ENCODE measurements at places on chromosomes 12 and 14.

DNA sequence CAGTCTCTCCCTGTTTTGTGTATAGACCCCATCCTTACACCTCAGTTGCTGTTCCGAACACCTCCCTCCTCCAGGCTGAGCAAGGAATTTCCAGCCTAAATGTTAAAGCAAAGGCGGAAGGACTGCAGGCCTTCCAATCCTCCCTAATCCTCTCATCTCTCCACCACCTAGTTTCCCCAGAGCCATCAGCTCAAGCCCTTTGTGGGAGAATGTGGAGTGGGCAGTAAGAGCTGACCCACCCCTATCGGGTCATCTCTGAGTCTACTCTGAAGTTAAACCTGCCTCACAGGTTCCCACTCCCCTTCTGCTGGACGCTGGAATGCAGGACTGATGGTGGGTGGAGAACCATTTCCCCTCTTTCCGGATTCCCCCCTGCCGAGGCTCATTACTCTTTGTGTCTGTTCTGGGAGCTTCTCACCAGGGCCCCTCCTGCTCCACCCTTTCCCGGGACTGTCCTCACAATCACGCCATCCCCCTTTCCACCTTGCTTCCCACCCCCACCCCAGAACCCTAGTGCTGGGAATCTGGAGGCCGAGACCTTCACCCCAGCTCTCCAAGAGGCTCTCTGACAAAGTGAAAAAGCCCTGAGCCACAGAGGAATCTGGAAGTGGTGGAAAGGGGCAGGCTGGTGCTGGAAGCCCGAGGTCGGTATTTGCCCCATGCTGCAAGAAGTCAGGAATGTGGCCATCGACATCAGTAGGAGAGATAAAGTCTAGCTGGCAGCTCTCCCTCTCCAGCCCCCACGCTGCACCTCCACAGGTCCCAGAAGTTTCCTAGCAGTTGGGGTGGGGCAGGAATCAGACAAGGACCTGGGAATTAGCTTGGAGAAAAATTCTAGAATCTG is 3.3 kb upstream of the KRT18 start:
- peaks cover 33% of the 10 kb centered on the region for H3K36me3 ChIP-seq
- peak; percentile 48 for DNase-seq
- H3K4me3 ChIP-seq = peak overlapping the region; percentile 80
- peaks cover 80% of the 10 kb centered on the region for H3K4me1 ChIP-seq
- H3K27me3 ChIP-seq = peaks cover 1% of the 10 kb centered on the region

DNA sequence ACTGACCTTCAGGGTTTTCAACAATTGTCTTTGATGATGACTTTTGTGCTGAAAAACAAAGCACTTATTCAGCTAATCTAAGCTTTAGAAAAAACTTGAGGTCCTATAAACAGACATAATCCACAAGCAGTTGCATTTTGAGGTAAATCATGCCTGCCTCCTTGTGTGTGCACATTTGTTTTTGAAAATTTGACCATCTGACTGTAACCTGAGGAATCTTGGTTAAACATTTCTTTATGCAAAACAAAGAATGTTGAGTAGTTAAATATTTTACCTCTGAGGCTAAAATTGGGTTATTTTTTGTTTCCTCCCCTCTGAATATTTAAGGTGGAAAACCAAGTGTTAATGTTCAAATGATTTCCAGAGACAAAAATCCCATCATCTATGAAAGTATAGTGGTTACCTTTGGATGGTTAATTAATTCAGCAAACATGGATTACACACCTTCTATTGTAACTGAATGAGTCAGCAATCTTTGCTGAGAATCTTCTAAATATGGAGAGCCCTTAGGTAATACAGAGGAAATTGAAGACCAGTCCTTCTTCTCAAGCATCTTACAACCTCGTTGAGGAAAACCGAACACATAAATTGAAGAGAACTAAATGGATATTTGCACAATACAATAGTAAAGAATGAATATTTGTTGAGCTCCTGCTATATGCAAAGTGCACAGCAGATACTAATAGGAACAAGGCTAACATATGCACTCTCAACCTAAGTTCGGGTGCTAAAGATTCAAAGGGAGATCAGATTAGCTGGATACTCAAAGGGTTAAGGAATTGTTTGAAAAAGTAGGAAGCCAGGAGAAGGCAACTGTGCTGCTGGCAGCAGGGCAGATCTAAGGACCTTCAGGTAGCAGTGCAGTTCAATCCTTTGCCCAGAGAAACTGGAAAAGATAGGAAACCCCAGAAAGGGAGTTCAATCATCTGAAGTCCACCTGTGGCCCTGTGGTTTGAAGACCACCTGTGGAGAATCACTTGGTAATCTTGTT is 115.2 kb downstream of the BMP4 start:
- H3K4me3 ChIP-seq = no peak overlapping the region
- no peaks in the 10 kb centered on the region for H3K27me3 ChIP-seq
- peaks cover 35% of the 10 kb centered on the region for H3K4me1 ChIP-seq
- no peak for DNase-seq

DNA sequence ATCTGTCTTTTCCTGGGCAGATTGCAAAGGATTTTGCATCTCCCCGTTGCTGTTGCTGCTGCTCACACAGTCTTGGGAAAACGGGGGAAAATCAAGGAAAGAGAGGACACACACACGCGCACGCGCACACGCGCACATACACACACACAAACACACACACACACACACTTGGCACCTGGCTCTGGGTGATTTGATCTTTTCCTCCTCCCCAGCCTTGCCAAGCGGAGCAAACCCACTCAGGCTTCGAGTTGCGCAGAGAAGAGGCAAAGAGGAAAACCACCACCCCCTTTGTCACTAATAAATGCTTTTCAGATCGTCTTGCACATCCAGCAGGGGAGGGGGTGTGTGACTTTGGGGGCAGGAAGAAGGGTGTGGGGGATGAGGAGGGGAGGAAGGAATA is 965 bp upstream of the NOS1 start:
- peaks cover 31% of the 10 kb centered on the region for H3K27me3 ChIP-seq
- H3K4me1 ChIP-seq = no peaks in the 10 kb centered on the region
- H3K27ac ChIP-seq = no peak overlapping the region
- DNase-seq = no peak
- H3K4me3 ChIP-seq = no peak overlapping the region

GRCh38 chr12:96985515-96986362 is 78.7 kb downstream of the NEDD1 start:
- H3K4me1 ChIP-seq = peaks cover 11% of the 10 kb centered on the region
- no peak for DNase-seq
- 0 out of 2 replicates have a peak, but pooled peaks cover 6% of the 10 kb centered on the region for H3K27me3 ChIP-seq
- H3K4me3 ChIP-seq = peak overlapping the region; percentile 50
- no peak overlapping the region for H3K27ac ChIP-seq

DNA sequence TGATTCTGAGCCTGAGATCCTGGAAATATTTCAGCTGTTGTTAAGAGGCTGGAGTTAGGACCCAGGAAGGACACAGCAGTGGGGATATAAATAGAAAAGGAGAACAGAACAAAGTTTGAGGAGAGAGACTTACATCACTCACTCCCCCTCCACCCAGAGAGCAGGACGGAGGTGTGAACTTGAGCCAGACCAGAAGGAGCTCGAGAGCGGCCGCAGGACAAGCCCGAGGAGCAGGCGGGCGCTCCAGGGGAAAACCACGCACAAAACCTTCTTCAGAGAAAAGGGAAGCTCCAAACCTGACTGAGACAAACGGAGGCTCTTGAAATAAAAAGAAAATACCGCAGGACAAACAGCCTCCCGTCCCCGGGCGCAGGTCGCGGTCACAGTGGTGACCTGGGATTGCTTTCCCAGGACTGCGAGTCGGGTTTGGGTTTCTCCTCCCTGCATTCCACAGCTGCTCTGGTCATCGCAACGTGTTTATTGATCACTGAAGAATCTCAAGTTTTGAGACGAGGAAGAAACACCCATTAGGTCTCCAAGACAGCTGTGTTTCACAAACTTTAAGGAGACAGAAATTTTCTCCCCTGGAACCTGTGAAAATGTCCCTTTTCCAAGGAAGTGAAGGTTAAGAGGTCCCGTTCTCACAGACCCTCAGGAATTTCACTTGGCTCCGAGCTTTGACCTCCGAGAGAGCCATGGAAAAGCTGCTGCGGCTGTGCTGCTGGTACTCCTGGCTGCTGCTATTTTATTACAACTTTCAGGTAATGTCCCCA is at the start of gene ADGRD1:
ADGRD1 (plus strand) TSS at position 137 of the 773 bp plus-strand sequence; CDS start at position 696, 559 bp downstream.
- no peaks in the 10 kb centered on the region for H3K4me1 ChIP-seq
- peaks cover 3% of the 10 kb centered on the region for H3K27me3 ChIP-seq
- H3K4me3 ChIP-seq = peak within 1 kb of the TSS; percentile 41
- peaks cover 3% of the 10 kb centered on the region for H3K36me3 ChIP-seq
- DNase-seq = no peak
